ENCODE measurements at places on chromosomes 4 and X.

DNA sequence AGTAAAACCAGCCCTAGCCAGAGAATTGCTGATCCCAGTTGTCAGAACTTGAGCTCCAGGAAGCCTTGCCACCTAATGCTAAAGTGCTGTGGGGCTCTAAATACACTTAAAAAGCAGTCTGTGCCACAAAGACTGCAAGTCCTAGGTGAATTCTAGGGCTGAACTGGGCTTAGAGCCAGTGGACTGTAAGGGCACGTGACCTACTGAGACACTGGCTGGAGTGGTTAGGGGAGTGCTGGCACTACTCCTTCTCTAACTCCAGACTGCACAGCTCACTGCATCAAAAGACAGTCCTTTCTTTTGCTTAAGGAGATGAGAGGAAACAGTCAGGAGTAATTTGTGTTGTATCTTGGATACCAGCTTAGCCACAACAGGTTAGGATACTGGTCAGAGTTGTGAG is 1240.2 kb downstream of the FAM133A start:
- DNase-seq, result no peak

DNA sequence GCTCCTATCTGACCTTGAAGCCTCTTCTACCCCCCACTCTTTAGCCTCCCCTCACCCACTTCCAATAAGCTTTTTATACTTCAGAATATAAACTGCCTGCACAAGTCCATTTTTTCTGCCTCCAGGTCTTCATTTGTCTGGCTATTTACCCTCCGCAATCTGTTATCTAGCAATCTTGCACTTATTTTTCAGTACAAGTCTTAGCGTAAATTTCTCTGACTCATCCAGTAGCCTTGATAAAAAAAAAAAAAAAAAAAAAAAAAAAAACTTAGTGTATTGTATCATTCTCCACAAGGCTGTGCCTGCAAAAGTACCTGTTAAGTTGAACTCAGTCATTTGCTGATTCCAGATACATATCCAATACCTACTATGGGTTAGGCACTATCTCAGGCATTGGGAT is 219.5 kb upstream of the DKK2 start:
- no peak for DNase-seq

GRCh38 chr4:3685081-3685645 is 81.0 kb upstream of the ADRA2C start:
- DNase-seq, result no peak

- DNase-seq, result no peak
Observed at GRCh38 chr4:164799410-164799809, 45.5 kb downstream of the SMIM31 start.
